Prostate gland (tissue), 2 donors: ENCODE measurements at places on chromosomes 16 and 17. TPM values are rescaled to one million over a fixed set of nuclear protein-coding genes. Genes with fewer than 3 reads are reported as not detected.

GRCh38 chr16:89506113-89506504 lies 2.1 kb upstream of the SPG7 start:
- DNase-seq = no peak

- DNase-seq = no peak
Observed at GRCh38 chr17:75637551-75637950, 4.3 kb downstream of the SMIM5 start.

- DNase-seq = no peak
Observed at GRCh38 chr16:51144203-51144602, 6.9 kb downstream of the SALL1 start.

- peak; percentile 69 for DNase-seq
Observed at GRCh38 chr17:78421534-78422266, 43.3 kb downstream of the PGS1 start.

DNA sequence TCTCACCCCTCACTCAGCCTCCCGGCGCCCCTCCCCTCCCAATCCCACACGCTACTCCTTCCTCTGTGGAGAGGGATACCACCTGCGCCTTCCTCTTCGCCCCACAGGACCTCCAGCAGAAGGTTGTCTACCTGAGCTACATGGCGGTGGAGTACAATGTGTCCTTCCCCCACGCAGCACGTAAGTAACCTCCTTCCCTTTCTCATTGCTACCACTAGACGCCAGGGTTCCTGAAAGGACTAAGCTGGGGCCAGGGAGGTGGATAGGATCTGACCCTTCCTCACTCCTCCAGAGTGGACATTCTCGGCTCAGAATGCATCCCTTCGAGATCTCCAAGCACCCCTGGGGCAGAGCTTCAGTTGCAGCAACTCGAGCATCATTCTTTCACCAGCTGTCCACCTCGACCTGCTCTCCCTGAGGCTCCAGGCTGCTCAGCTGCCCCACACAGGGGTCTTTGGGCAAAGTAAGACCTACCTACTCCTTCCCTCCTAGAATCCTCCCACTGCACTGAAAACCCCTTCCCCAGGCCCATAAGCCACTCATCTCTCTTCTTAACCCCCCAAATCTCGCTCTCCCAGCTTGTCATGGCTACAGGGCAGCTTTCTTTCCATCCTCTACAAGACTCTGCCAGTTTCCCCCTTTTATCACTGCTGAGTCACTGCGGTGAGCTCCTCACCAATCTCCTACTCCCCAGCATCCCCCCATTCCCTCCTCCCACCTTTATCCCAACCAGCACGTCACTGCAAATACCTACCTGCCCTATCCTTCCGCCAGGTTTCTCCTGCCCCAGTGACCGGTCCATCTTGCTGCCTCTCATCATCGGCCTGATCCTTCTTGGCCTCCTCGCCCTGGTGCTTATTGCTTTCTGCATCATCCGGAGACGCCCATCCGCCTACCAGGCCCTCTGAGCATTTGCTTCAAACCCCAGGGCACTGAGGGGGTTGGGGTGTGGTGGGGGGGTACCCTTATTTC lies 1.5 kb downstream of the CD68 start:
- no peak for DNase-seq

DNA sequence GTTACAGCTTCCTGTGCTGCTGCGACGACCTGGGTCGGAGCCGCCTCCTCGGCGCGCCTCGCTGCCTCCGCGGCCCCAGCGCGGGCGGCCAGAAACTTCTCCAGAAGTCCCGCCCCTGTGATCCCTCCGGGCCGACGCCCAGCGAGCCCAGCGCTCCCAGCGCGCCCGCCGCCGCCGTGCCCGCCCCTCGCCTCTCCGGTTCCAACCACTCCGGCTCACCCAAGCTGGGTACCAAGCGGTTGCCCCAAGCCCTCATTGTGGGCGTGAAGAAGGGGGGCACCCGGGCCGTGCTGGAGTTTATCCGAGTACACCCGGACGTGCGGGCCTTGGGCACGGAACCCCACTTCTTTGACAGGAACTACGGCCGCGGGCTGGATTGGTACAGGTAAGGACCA lies 746 bp downstream of the HS3ST2 start:
- no peak for DNase-seq

DNA sequence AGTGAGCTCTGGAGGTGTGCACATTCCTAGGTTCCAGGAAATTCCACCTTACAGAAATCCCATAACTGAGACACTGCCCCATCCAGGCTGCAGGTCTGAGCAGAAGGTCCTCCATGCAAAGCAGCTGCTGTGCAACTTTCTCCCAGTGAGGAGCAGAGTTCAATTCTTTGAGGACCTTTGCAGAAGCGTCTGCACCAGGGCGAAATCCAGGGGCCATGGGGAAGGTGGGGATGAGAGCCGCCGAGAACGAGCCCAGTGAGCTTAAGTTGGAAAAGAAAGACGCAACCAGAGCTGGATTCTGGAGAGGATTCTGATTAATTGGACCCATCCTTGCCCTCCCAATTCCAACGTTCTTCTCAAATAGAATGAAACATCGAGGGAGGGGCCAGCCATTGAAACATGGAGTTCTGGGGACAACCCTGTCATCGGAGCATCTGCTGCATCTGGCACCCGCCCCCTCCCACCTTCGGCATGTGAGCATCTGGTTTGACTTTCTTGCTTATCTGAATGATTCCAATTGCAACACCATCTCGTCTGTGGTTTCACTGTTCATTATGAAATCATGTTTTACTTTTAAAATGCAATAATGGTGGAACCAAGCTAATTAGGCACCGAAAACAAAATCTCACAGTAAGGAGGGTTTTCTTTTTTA lies 190.6 kb upstream of the FOXF1 start:
- DNase-seq = no peak

- peak; percentile 78 for DNase-seq
Observed at GRCh38 chr17:79951361-79952264, 84.1 kb downstream of the TBC1D16 start.

DNA sequence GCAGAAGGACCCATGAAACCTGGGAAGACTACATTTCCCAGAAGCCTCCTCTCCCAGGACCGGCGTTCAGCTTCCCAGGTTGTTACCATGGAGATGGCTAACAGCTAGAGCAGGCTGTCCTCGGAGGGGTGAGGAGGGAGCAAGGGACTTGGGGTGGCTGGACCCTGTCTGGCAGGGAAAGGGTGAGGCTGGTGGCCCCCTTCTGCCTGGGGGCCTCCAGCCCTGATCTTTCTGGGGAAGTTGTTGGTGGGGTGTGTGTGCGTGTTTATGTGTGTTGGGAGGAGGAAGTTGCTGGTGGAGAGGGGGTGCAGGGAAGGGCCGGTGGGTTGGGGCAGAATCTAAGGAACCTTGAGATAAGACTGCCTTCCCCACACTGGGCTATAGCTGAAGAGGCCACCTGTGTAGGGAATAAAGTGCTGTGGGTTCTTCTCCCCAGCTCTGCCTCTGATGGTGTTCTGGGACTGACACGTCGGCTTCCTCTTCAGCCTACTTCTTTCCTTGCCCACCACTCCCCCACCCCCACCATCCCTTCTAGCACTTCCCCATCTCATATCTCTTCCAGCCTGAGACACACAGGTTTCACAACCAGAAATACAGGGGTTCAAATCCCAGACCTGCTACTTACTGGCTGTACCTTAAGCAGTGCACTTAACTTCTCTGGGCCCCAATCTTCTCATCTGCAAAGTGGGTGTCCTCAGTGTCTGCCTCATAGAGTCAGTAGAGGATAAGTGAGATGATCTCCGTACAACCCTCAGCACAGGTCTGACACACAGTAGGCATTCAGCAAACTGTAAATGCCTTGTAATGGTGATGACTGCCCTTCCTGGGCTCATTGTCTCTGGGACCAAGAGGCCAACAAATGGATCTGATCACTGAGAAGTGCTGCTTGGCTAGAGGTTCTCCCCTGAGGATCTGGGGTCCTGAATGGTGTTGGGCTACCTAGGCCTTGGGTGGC lies at the start of gene DRC7:
Gene DRC7, plus strand, starts transcription at position 82 of the 955 bp plus-strand sequence. CDS start 3,144 bp downstream, outside the sequence.
- DNase-seq = no peak

GRCh38 chr16:89982318-89982717 lies 33.8 kb downstream of the DEF8 start:
- no peak for DNase-seq

DNA sequence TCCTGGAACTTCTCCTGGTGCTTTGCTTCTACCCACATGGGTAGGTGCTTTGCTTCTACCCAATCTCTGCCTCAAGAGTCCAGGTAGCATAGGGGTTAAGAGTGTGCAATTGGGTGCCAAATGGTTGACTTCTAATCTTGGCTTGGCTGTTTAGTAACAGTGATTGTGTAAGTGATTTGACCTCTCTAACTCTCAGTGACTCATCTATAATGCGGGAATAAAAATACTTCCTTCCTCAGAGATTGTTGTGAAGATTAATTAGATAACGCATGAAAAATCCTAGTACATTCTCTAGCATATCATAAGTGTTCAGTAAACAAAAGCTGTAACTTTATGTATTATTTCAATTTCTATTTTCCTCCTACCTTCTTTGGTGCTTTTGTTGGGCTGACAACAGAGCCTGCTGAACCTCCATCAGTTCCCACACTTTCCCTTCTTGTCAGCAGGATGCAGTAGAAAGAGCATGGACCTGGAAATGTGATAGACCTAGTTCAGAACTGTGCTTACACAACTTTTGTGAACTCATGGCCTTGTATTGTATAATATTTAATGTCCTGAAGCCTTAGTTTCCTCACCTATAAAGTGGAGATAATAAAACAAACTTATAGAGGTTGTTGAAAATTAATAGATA lies 72.9 kb upstream of the SMIM36 start:
- no peak for DNase-seq

- DNase-seq = peak; percentile 56
Observed at GRCh38 chr17:27245230-27245696, 48.7 kb upstream of the WSB1 start.

DNA sequence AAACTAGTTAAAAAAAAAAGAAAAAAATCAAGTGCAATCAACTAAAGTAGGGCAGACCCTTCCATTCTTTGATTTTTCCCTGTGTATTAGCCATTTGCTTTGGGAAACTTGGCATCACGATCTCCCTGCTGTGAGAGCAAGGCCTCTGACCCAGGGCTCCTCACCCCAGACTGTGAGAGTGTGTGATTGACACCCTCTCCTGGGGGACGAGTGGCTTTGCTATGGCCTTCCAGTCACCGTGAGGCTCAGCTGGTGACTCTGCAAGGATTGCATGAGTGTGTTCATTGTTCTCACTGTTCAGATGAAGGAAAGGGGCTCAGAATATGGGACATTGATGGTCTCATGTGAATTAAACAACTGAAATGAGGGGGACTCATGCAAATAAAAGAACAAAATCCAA lies 69.0 kb upstream of the BCAR1 start:
- no peak for DNase-seq

GRCh38 chr16:14289692-14290340 lies 218.7 kb downstream of the MRTFB start:
- no peak for DNase-seq

DNA sequence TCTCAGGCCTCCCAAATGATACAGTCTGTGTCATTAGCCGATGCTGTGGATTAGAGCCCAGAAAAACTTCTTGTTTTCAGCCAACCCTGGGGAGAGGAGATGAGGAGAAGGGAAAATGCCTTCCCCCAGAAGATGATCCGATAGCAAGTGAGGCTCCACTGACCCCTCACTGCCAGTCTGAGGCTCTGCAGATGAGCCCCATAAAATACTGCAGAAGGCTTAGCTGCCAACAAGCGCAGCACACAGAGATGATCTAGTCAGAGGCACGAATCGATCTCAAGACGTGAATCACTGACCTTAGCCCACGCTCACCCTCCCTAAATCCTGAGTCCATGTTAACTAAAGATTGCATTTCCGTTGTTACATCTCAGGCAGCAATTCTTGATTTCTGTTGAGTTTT lies 31.5 kb downstream of the SALL1 start:
- DNase-seq = no peak

DNA sequence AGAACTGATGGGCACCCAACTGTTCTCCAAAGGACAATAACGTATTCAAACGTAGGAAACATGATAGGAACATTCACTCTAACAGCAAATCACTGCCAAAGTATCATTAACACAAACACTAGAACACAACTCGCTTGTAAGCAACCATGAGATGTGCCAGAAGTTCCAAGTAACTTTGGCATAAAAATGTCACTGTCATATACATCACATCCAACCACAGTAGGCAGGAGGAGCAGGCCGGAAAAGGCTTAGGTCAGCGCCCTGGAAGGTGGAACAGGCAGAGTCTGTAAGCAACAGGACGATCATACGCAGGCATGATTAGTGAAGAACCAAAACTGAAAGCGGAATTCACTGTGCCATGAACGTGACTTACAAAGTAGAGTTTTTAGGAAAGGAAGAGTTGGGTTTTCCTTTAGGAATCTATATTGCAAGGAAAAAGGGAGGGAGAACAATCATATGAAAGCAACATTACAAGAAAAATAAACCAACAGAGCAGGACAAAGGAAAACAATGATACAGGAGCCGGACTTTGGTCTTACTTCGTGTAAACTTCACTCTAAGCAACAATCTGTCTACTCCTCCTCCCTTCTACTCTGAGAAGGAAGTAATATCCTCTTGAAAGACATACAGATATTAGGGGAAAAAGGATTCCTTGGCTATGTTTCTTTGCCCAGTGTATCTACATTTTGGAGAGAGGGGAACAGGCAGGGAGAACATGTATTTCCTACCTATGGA lies 52.3 kb downstream of the YWHAE start:
- DNase-seq = peak; percentile 58

DNA sequence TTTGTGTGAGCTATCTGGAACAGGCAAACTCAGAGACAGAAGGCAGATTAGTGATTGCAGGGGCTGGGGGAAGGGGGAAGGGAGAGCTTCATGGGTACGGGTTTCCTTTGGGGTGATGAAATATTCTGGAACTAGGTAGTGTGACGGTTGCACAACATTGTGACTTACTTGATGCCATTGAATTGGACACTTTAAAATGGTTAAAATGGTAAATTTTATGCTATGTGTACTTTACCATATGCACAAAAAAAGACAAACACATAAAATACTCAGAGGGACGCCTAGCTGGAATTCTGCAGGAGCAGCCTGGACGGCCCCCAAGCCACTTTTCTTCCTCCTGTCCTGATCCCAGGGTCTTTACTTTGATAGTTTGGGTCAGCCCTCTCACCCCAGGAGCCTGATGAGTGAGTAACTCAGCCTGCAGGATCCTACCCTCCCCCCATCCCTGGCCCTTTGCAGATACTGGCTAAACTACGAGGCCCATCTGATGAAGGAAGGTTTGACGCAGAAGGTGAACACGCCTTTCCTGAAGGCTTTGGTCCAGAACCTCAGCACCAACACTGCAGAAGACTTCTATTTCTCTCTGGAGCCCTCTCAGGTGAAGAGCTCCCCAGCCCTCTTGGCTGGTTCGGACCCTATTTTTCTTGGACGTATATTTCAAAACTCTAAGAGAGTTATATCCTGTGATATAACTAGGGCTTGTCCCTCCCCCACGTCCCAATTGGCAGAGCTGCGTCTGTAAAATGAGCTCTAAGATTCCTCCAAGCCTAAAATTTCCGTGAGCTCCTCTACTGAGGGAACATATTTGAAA lies 7.8 kb downstream of the ADGRG3 start:
- DNase-seq = no peak

Gene CCDC47
- total RNA-seq = 50.3 TPM

Gene GP1BA
- total RNA-seq = not detected

Gene GRAPL
- 4.3 TPM for total RNA-seq

Gene ZNF624
- 11.0 TPM for total RNA-seq

Gene RNF222
- total RNA-seq = not detected

Gene GOSR1
- total RNA-seq = 48.9 TPM

Gene PPP1R27
- 1.6 TPM for total RNA-seq
